ENCODE measurements at places on chromosomes 3 and 15. TPM values are rescaled to one million over a fixed set of nuclear protein-coding genes. Genes with fewer than 3 reads are reported as not detected.

ZNF620 gene
- polyA plus RNA-seq, result 0.69 TPM

MKRN2OS gene
- polyA plus RNA-seq, result not detected

FBXO45 gene
- polyA plus RNA-seq, result 10.2 TPM

PCLAF gene
- 93.8 TPM for polyA plus RNA-seq

SCAMP5 gene
- polyA plus RNA-seq, result 2.1 TPM

HESX1 gene
- 0.46 TPM for polyA plus RNA-seq

CHRNB4 gene
- polyA plus RNA-seq, result not detected

ZMYND10 gene
- polyA plus RNA-seq, result 0.87 TPM

C3orf22 gene
- polyA plus RNA-seq, result not detected

PATL2 gene
- polyA plus RNA-seq, result 0.50 TPM

SPINK8 gene
- polyA plus RNA-seq, result not detected

RTP1 gene
- not detected for polyA plus RNA-seq

SEMA7A gene
- polyA plus RNA-seq, result 7.5 TPM

KBTBD13 gene
- polyA plus RNA-seq, result not detected

ZNF770 gene
- polyA plus RNA-seq, result 26.9 TPM

PLA2G4D gene
- not detected for polyA plus RNA-seq

TTLL13 gene
- polyA plus RNA-seq, result 0.07 TPM

XCR1 gene
- not detected for polyA plus RNA-seq

RNU6-1 gene
- not detected for polyA plus RNA-seq

TGM4 gene
- 0.12 TPM for polyA plus RNA-seq

OR5H2 gene
- polyA plus RNA-seq, result not detected

CLDN16 gene
- polyA plus RNA-seq, result 0.04 TPM

SLC51B gene
- 0.61 TPM for polyA plus RNA-seq

TTC21A gene
- polyA plus RNA-seq, result 2.8 TPM

SNTN gene
- not detected for polyA plus RNA-seq

HYKK gene
- 3.6 TPM for polyA plus RNA-seq

CHRNA3 gene
- polyA plus RNA-seq, result not detected

CASR gene
- not detected for polyA plus RNA-seq

GPR62 gene
- polyA plus RNA-seq, result not detected

STAB1 gene
- polyA plus RNA-seq, result not detected

PGBD4 gene
- polyA plus RNA-seq, result 1.6 TPM

CLDN1 gene
- 9.6 TPM for polyA plus RNA-seq

TGM5 gene
- polyA plus RNA-seq, result not detected

SAMD7 gene
- polyA plus RNA-seq, result not detected

Data from AG04450 (cell line).